Kidney (tissue), 22 donors: ENCODE measurements at places on chromosomes 1 and 21.
A peak's percentile ranks its signal among the peaks of the same experiment; 100 is the strongest.

DNA sequence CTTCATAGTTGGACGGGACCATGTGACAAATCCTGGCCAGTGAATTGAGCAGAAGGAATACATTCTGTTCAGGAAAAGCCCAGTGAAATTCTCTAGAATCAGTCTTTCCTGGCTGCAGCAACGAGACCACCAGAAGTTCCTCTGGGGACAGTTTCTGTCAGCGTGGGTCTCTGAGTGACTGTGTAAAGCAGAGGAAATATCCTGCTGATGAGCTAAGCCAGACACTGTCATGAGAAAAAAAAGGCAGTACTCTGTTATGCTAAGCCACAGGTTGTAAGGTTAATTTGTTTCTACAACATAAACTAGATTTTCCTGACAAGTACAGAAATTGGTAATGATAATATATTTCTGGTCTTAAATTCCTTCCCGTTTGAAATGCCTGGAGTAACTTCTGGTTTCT is 664.4 kb downstream of the LMO4 start:
- DNase-seq: no peak

- DNase-seq: peak; percentile 97
These were observed 37.4 kb upstream of the WASF2 start for GRCh38 chr1:27527223-27527889.

- DNase-seq: no peak
These were observed 611.2 kb upstream of the PLXNA2 start for GRCh38 chr1:208855403-208855802.

GRCh38 chr1:240030236-240030635 is 61.4 kb upstream of the FMN2 start:
- DNase-seq: peak; percentile 21

- DNase-seq: no peak
These were observed 476 bp downstream of the AXDND1 start for GRCh38 chr1:179366093-179366800.

DNA sequence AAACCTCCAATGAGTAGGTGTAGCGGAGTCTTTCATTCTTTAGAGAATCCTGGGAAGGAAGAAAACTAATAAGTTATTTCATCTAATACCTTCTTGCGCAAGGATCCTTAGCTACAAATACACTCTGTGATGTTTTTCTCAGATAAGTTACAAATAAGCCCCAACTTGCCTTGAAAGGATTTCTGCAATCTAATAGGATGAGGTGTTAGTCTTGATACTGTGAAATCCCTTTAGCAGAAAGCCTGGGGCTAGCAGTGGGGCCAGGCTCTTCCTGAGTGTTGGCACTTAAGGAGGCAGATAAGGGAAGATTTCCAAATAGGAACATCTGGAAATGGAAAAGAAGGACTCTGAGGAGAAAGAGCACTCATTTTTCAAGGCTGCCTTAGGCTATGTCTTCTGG is 168.0 kb upstream of the DAB1 start:
- DNase-seq: no peak

DNA sequence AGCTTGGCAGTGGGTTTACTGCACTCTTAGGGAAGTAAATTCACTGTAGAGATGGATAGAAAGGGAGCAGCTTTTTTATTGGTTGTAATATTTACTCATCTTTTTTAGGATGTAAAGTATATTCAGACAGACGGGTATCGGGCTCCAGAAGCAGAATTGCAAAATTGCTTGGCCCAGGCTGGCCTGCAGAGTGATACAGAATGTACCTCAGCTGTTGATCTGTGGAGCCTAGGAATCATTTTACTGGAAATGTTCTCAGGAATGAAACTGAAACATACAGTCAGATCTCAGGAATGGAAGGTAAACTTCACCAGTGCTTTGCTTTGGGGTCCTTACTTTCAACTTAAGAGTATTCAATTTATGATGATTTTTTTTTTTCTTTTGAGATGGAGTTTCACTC is 3.2 kb downstream of the UHMK1 start:
- no peak for DNase-seq

DNA sequence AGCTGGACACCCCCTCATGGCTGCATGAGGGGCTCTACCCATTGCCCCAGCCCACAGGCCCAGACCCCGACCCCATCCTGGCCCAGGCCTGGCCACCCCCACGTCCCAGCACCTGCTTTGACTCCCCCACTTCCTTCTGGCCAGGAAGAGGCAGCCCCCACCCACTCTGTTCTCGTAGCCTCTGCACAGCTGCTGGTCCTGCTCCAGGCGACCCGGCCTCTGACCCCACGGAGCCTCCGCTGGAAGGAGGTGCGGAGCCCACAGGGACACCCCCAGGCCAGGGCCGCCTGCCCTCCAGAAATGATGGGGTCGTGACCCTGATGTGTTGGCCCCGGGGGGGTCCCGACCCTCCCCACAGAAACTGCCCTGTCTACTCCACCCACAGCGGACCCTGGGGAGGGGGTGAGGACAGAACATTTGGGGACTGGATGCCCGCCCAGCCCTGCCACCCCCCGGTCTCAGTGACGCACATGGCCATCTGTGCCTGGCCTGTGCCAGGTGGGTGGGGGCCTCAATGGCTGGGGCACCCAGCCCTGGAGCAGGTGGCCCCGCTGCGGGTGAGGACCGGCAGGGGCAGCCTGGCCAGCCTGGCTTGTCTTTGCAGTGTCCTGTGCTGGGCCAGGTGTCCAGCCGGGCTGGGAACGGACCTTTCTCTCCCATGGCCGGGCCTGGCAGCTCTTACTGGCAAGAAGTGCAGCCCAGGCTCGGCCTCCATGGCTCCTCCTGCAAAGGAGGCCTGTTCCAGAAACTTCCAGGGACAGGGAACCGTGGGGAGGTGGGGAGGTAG is 78.6 kb downstream of the MORN1 start:
- no peak for DNase-seq

GRCh38 chr1:208683141-208683540 is 439.0 kb upstream of the PLXNA2 start:
- DNase-seq: no peak

- DNase-seq: no peak
These were observed 15.0 kb upstream of the LEMD1 start for GRCh38 chr1:205436776-205437410.

DNA sequence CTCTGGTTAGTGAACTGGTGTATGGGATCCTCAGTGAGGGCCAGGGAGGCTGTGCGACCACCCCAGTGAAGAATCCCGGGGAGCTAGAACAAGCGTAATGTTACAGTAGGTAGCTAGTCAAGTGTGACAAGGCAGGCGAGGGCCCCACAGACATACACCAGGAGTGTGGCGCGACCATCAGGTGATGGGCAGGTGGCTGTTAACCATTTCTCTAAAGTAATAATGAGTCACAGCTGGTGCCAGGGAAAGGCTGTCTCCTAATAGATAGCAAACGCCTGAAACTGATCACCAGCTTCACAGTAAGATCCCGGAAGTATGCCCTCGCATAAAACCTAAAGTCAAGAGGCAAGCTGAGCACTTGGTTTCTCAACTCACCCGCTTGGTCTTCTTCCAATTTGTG is 40.5 kb upstream of the TARBP1 start:
- DNase-seq: peak; percentile 60

- no peak for DNase-seq
These were observed 25.1 kb upstream of the PHGDH start for GRCh38 chr1:119686661-119687060.

DNA sequence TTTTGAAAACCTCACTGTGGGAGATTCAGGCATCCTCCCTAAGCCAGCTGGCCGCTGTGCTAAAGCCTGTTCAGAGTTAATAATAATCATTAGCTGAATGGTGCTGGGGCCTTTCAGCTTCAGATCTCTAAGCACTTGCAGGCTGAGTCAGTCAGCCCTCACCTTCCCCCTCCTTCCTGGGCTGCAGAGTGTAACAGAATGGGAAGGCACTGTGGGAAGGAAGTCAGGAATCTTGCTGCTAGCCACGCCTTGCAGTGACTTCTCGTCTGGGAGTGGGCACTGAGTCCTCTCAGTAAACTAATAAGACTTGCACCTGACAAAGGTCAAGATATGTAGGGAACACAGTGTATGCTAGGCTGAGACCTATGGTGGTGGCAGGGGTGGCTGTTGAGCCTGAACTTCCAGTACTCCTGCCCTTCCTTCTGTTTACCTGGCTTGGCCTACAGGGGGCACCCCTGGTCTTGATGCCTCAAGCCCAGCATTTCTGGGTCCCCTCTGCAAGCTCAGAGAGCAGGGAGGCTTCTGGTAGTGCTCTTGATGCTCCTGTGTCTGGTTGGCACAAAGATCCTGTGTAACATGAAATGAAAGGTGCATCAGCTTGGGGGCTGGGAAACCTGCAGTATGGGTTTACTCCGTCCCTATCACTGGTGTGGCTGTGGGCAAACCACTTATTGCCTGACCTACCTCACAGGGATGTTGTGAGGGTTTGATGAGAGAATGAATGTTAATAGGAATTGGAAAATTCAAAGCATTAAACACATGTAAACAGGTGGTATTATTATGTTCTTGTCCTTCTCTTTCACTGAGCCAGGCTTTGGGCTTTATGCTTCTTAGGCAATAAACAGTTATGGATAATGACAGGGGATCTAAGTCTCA is 6.0 kb downstream of the CYB561D1 start:
- peak; percentile 43 for DNase-seq

DNA sequence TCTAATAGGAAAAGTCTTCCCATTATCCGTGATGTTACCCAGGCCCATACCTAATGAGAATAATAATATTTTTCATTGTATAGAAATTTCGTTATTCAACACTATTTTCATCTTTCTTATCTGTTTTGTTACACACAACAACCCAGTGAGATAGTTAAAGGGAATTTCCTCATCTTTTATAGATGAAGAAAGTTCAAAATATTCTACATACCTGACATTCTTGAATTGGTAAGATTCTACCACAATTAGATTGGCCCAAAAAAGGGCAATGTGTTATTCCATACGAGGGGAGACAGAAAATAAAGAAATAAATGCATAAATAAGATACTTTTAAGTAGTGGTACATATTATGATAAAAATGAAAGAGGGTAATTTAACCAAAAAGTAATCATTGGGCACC is 405.5 kb upstream of the ADAMTS5 start:
- no peak for DNase-seq

DNA sequence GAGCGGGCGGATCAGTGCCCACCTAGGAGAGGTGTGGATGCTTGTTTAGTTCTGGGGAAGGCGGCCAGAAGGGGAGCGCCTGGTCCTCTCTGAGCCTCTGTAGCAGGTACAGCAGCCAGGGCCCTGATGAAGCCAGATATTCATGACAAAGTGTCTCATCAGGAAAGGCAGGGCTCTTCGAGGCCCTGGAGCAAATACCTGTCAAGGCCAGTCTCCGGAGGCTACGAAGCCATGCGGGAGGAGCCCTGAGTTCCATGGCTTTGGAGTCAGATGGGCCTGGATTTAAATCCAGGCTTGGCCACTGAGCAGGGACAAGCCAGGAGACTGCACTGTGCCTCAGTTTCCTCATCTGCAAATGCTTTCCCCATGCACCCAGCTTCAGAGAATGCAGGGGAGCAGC is 25.4 kb upstream of the GPR153 start:
- no peak for DNase-seq

- no peak for DNase-seq
These were observed 83.8 kb downstream of the NIBAN1 start for GRCh38 chr1:184890539-184890973.

GRCh38 chr1:117093091-117093534 is 28.4 kb downstream of the TRIM45 start:
- DNase-seq: peak; percentile 87

DNA sequence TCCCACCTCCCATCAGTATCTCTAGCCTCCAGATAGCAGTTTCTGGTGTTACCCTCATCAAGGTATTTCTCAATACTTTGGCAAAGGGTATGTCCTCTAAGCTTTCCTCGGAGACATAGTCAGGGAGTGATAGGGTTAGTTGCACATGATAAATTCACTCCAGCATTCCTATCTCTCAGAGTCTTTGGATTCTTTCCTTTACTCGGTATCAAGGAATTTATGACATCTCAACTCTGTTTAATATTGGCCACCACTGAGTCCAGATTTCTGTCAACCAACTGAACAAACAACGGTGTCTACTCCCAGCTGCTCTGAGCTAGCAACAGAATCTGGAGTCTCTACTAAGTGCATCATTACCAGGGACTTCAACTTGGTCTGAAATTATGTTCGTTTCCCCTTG is 233.4 kb downstream of the TM2D1 start:
- peak; percentile 25 for DNase-seq

DNA sequence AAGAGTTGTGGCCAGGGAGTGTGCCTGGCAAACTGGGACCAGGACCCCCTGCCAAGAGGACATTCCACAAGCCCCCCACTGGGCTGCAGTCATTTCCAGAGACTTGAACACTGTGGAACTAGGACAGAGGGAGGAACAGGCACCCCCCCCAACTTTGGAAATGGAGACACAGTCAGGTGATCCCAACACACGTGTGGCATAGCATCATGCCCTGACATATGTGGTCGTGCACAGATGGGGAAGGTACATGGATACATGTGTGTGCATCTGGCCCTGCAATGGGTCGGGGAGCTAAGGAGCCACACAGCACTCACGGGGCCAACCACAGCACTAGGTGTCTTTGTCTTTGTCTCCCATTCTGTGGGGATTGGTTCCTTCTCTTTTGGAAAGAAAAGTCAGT is 6.6 kb upstream of the TFF3 start:
- DNase-seq: no peak

GRCh38 chr1:111666828-111667227 is 47.2 kb downstream of the RAP1A start:
- no peak for DNase-seq

DNA sequence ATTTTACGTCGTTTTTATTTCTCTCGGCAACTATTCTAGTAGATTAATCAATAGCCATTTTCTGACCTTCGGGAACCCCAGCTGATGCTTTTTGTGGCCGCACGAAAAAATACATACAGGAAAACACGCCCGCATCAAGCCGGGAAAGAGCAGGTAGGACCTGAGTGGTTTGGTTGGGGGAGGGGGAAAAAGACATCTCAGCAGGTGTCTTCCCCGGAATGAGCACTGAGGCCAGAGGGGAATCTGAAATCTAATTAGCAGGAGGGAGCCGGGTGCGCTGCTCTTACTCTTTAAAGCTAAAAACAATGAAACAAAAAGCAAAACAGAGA is 618 bp upstream of the FOXD3 start:
- no peak for DNase-seq

DNA sequence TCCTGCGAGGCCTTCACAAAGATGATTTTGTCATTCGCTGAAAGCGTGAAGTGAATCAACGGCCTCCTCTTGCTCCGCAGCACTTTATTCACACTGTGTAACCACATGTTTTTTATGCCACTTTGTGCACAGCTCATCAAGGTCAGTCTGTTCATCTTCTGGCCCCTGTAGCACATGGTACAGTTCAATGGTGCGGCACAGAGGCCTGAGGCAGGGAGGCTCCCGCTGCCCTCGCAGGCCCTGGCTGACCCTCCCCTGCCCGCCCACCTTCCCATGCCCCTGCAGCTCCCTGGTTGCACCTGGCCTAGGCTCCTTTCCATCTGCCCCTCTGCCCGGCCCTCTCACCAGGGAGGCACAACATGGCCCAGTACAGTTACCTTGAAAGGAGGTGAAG is 87.5 kb downstream of the CD247 start:
- DNase-seq: peak; percentile 18
